Keratinocyte (primary cell): ENCODE measurements at places on chromosomes 2 and 18. TPM values are rescaled to one million over a fixed set of nuclear protein-coding genes. Genes with fewer than 3 reads are reported as not detected.

RAB17 gene
- polyA plus RNA-seq = 1.4 to 3.7 TPM (median 2.4 TPM) in 3 replicates

GRCh38 chr2:45643095-45643494, 8.4 kb upstream of the PRKCE start:
- H3K36me3 ChIP-seq = no peaks in the 10 kb centered on the region
- no peak overlapping the region for H3K27ac ChIP-seq
- H3K4me1 ChIP-seq = peaks cover 6% of the 10 kb centered on the region
- no peak for DNase-seq
- peak overlapping the region; percentile 61 for H3K4me3 ChIP-seq

BCL2 gene
- polyA plus RNA-seq = 0.09 to 0.36 TPM (median 0.30 TPM) in 3 replicates

CHST10 gene
- polyA plus RNA-seq = 1.0 to 3.4 TPM (median 1.6 TPM) in 3 replicates

GRCh38 chr2:129865976-129866375, 113.5 kb upstream of the RAB6C start:
- H3K4me1 ChIP-seq = no peaks in the 10 kb centered on the region
- no peaks in the 10 kb centered on the region for H3K27me3 ChIP-seq
- H3K4me3 ChIP-seq = no peak overlapping the region
